Neural progenitor cell (in vitro differentiated cells): ENCODE measurements at places on chromosomes 2 and 18.

DNA sequence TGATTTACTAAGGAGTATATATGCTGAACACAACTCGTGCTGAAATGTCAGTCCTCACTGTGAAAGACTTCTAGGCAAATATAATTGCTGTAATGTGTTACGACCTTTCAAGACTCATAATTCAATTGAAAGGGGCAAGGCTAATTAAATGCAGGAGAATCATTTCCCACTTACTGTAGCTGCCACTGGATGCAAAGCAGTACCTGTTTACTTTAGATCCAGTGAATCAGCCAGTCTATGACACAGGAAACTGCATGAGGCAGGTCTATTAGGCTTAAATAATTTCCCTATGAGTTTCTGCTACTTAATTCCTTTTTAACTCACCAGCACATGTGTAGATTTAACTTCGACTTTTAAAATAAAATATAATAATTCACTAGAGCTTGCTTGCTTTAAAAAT lies 125.6 kb downstream of the CTNNA2 start:
- DNase-seq = no peak

- DNase-seq = no peak
These were observed 959 bp upstream of the TUBA4B start for GRCh38 chr2:219252084-219252483.

- peak; percentile 42 for DNase-seq
These were observed 850.4 kb upstream of the FSHR start for GRCh38 chr2:50004667-50005066.

- DNase-seq = no peak
These were observed 49.4 kb downstream of the HNMT start for GRCh38 chr2:138013639-138014038.

- DNase-seq = no peak
These were observed 76.3 kb upstream of the ZCCHC2 start for GRCh38 chr18:62446511-62446910.
